ENCODE measurements at places on chromosomes 5 and 9.

DNA sequence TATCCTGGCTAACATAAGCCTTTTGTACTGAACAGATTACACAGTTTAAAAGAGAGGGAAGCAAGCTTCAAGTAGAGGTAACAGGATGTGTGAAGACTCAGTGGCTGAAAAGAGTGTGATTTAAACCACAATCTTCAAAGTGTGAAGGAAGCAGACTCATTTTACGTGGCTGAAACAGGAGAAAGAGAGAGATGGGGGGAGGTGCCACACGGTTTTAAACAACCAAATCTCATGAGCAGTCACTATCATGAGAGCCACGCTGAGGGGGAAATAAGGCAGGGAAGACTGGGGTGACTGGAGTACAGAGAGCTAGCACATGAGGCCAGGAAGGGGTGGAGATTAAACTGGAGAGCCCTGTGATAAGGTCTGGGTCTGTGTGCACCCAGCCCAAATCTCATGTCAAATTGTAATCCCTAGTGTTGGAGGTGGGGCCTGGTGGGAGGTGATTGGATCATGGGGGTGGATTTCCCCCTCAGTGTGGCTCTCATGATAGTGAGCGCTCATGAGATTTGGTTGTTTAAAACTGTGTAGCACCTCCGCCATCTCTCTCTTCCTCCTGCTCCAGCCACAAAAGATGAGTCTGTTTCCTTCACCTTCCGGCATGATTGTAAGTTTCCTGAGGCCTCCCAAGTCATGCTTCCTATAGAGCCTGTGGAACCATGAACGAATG is 318.6 kb upstream of the CD180 start:
- H3K4me3 ChIP-seq: no peak overlapping the region
- DNase-seq: no peak
- H3K4me1 ChIP-seq: no peaks in the 10 kb centered on the region
- H3K27me3 ChIP-seq: no peaks in the 10 kb centered on the region
- H3K27ac ChIP-seq: no peak overlapping the region

DNA sequence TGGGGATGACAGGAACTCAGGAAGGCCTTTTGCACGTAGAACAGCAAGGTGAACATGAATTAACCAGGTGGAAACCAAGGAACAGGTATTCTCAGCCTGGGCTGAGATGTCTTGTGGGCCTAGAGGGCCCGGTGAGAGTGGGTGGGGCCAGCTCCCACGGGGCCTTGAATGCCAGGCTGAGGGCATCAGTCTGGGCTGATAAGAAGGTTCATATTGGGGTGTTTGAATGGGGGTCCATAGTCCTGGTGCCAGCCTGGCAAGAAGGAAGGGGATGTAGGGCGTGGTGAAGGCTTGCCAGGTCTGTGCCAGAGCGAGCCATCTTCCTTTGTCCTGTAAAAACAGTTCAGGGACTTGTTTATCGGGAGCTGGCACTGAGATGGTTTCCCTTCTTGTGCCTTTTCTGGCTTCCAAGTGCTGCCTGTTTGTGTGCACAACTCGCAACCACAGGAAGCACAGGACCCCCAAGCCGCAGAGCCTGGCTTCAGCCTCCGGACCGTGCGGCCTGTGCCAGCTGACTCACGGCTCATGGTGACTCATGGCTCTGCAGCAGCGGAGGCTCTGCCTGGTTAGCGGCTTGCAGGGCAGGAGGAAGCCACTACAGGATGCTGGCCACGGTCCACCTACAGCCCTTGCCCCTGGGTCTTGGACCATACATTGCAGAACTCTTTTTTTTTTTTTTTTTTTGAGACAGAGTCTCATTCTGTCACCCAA is 2.4 kb downstream of the CARD19 start:
- H3K4me3 ChIP-seq: peak overlapping the region; percentile 86
- DNase-seq: peak; percentile 94
- H3K4me1 ChIP-seq: peaks cover 62% of the 10 kb centered on the region

GRCh38 chr9:83714329-83714728 is 6.6 kb upstream of the UBQLN1 start:
- no peaks in the 10 kb centered on the region for H3K4me1 ChIP-seq
- H3K36me3 ChIP-seq: no peaks in the 10 kb centered on the region
- peak; percentile 62 for DNase-seq
- H3K27ac ChIP-seq: no peak overlapping the region

DNA sequence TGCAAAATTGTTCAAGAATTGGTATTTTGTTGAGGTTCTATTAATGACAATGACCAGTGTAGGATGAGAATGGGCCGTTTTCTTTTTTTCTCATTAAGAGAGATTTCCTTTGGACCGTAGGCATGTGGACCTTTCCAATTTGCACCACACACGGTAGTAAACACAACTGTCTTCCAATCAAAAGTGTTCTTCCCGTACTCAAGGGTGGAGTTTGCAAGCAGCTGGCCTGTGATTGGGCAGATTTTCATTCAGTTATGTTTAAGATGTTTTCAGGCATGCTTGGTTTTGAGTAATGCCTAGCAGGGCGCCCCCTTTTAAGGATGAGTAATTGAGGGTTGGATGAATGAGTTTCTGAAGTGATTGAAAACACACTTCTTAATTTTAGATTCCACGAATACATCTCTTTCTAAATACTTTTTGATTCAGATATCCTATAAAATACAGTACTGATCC is 2.5 kb downstream of the KDM3B start:
- DNase-seq: peak; percentile 86
- peak overlapping the region; percentile 98 for H3K4me3 ChIP-seq
- H3K4me1 ChIP-seq: peaks cover 36% of the 10 kb centered on the region
- no peaks in the 10 kb centered on the region for H3K36me3 ChIP-seq
- H3K27ac ChIP-seq: no peak overlapping the region

GRCh38 chr5:120072068-120072761 is 391.9 kb upstream of the PRR16 start:
- H3K27ac ChIP-seq: no peak overlapping the region
- no peaks in the 10 kb centered on the region for H3K36me3 ChIP-seq
- no peak overlapping the region for H3K4me3 ChIP-seq
- no peak for DNase-seq
- H3K27me3 ChIP-seq: no peaks in the 10 kb centered on the region

DNA sequence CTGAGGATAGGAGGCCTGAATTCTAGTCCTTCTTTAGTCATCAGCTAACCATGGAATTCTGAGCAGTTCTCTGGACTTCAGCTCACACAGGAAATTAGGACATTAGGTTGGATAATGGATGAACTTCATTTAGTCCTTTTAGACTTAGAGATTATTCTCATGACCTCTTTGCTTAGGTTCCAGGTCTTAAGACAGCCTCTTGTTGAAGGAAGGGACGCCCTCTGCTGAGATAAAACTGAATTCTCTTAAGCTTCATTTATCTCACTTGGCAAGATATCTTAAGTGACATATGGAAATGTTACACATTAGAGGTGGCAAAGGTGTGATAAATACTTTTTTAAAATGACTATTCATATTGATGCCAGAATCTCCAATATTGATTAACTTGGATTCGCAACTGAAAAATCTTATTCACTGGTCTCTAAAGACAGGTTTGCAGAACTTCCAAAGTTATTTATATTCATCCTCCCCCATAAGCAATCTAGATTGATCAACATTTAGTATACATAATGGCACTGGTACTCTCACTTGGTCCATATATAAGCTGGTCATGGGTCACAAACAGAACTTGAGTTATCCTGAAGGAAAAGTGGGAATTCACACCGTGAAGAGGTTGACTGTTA is 16.9 kb upstream of the ZNF366 start:
- DNase-seq: peak; percentile 84
- no peak overlapping the region for H3K27ac ChIP-seq
- H3K36me3 ChIP-seq: no peaks in the 10 kb centered on the region

GRCh38 chr9:135667463-135668001 is 4.4 kb downstream of the LCN9 start:
- no peak for DNase-seq
- no peaks in the 10 kb centered on the region for H3K27me3 ChIP-seq
- H3K36me3 ChIP-seq: no peaks in the 10 kb centered on the region
- no peaks in the 10 kb centered on the region for H3K4me1 ChIP-seq
- H3K4me3 ChIP-seq: no peak overlapping the region
- no peak overlapping the region for H3K27ac ChIP-seq

DNA sequence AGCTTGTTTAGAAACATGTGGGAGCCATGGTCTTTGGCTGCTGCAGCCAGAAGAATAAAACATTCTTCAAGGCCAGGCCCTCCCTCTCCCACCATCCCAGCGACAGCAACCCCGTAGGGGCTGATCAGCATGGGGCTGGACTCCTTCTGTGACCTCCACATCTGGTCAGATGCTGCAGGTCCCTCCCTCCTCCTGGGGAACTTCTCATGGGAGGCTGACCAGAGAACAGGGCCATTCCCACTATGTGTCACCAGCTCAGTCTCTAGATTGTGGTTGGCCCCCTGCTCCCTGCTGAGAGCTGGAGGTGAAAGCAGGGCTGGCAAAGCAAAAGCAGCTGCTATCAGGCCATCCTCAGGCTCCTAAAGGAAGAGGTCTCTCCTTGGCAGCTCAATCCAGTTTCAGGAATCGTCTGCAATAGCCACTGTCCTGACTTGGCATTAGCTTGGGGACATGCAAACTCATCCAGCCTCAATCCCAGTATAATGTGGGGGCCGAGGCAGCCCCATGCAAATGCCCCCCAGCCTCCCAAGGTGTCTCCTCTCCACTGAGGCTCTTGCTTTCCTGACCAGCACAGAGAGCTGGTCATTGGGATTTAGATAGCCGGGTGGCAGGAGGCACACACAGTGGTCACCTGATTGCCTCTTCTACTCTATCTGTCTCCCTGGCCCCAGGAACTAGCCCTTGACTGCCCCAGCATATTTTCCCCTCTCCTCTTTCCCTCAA is 81.5 kb downstream of the NRG2 start:
- DNase-seq: no peak
- no peaks in the 10 kb centered on the region for H3K4me1 ChIP-seq
- H3K27me3 ChIP-seq: peaks cover 3% of the 10 kb centered on the region
- H3K4me3 ChIP-seq: no peak overlapping the region

GRCh38 chr5:32144378-32145207 is 29.5 kb downstream of the GOLPH3 start:
- no peaks in the 10 kb centered on the region for H3K36me3 ChIP-seq
- no peak for DNase-seq
- H3K4me3 ChIP-seq: no peak overlapping the region
- H3K4me1 ChIP-seq: no peaks in the 10 kb centered on the region

DNA sequence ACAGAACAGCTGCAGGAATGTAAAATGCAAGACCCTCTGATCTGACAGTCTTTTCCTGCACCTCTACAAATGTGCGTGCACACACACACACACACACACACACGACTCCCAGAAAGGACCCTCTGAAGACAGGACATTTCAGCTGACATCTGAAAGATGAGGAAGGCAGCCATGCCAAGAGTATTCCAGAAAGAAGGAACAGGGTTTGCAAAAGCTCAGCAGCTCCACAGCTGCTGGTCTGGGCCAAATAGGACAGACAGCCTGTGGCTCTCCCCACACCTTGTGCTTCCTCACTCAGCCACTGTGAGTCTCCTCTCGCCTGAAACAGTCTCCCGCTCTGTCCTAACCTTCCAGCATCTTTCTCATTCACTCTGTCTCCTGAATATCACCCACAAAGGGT is 189.0 kb downstream of the PALM2AKAP2 start:
- no peaks in the 10 kb centered on the region for H3K27me3 ChIP-seq
- no peak overlapping the region for H3K27ac ChIP-seq

- DNase-seq: peak; percentile 15
- H3K4me3 ChIP-seq: peak overlapping the region; percentile 54
- peak overlapping the region; percentile 63 for H3K27ac ChIP-seq
- H3K4me1 ChIP-seq: peaks cover 3% of the 10 kb centered on the region
Observed at GRCh38 chr9:105341434-105342146, 97.1 kb downstream of the SLC44A1 start.

- no peak overlapping the region for H3K27ac ChIP-seq
- no peak for DNase-seq
- no peaks in the 10 kb centered on the region for H3K27me3 ChIP-seq
- no peaks in the 10 kb centered on the region for H3K4me1 ChIP-seq
- H3K4me3 ChIP-seq: no peak overlapping the region
Observed at GRCh38 chr5:155878991-155879575, 447.9 kb upstream of the SGCD start.

DNA sequence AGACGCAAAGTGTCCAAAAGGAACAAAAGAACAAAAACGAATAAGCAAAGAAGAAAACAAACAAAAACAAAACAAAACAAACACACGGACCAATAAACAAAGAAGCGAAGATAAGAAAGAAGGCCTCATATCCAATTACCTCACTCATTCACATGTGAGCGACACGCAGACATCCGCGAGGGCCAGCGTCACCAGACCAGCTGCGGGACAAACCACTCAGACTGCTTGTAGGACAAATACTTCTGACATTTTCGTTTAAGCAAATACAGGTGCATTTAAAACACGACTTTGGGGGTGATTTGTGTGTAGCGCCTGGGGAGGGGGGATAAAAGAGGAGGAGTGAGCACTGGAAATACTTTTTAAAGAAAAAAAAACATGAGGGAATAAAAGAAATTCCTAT is 28.3 kb upstream of the WWC1 start:
- no peaks in the 10 kb centered on the region for H3K4me1 ChIP-seq
- H3K27me3 ChIP-seq: peaks cover 3% of the 10 kb centered on the region
- no peak overlapping the region for H3K27ac ChIP-seq
- no peaks in the 10 kb centered on the region for H3K36me3 ChIP-seq
- H3K4me3 ChIP-seq: no peak overlapping the region

DNA sequence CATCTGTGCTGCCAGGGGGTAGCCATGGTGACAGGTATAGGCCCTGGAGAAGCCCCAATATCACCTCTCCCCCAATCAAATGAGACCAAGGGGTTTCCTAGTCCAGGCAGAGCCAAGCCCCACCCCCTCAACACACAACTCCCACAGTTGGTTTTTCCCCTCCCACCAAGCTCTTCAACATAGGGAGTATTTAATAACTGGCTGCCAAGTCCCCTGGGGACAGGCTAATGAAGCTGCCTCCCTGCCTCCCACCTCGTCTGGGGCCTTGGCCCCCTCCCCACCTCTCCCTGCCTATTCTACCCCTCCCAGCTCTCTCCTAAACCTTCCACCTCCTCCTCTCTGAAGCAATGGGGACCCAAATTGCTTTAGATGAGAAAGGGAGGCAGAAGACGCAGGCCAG is 23.4 kb downstream of the CPLX2 start:
- no peak overlapping the region for H3K27ac ChIP-seq
- peaks cover 18% of the 10 kb centered on the region for H3K27me3 ChIP-seq
- H3K36me3 ChIP-seq: no peaks in the 10 kb centered on the region
- H3K4me1 ChIP-seq: peaks cover 5% of the 10 kb centered on the region
- H3K4me3 ChIP-seq: no peak overlapping the region
